HFFc6 (cell line): ENCODE measurements at places on chromosomes 5 and 9.

DNA sequence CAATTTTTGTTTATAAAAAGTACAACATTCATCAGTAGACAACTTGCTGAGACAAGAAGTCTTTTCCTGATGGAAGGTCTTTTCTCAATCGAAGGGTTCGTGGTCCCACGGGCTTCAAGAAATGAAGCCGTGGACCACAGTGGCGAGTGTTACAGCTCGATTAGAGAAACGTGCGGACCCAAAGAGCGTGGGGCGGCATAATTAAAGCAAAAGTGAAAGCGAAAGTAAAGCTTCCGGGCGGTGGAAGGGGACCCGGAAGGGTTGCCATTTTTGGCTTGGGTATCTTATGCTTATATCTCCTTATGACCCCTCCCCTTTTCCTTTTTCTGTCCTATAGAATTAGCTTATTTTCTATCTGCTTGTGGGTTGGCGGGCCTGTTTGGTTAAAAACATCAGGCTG lies 2309.4 kb upstream of the ACO1 start:
- H3K4me3 ChIP-seq = peak overlapping the region; percentile 73; the same call in 1 of the 2 replicates
- DNase-seq = no peak
- no peak overlapping the region for H3K27ac ChIP-seq
- peaks cover 7% of the 10 kb centered on the region; the same call in 1 of the 2 replicates for H3K4me1 ChIP-seq

DNA sequence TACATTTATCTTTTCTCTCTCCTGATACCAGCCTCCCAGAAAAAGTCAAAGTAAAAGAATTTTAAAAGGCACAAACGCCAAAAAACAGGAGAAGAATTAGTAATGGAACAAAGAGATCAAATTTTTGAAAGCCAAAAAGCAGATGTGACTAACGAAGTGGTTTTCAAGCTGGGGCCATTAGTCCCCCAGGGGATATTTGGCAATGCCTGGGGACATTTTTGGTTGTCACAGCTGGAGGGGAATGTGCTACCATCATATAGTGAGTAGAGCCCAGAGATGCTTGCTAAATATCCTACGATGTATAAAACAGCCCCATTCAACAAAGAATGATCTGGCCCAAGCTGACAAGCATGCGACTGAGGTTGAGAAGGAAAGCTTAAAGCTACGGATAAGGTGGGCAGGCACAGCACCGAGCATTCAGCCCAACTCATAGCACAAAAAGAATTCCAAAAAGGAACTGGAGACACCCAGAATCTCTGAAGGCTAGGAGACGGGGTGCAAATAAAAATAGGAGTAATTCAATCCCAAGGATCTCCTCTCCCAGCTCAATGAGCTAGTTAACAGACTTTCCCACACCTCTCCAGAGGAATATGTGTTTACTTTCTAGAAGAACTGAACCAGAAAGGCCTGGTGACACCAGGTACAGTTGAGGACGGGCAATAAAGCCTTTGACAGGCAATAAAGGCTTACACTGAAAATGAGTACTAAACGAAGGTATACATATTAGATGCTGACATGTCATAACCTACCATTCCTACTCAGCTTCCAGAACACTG lies 269.0 kb downstream of the DENND1A start:
- H3K36me3 ChIP-seq = peaks cover 36% of the 10 kb centered on the region
- H3K4me1 ChIP-seq = peaks cover 8% of the 10 kb centered on the region
- no peak overlapping the region for H3K27ac ChIP-seq
- DNase-seq = no peak
- H3K27me3 ChIP-seq = peaks cover 3% of the 10 kb centered on the region; the same call in 1 of the 2 replicates

GRCh38 chr5:37478121-37478894 lies 99.2 kb downstream of the WDR70 start:
- no peaks in the 10 kb centered on the region; the same call in 1 of the 2 replicates for H3K27me3 ChIP-seq
- DNase-seq = no peak
- H3K4me3 ChIP-seq = no peak overlapping the region
- no peak overlapping the region for H3K27ac ChIP-seq

- no peaks in the 10 kb centered on the region for H3K27me3 ChIP-seq
- no peak overlapping the region for H3K4me3 ChIP-seq
- no peak for DNase-seq
- H3K36me3 ChIP-seq = no peaks in the 10 kb centered on the region; the same call in 1 of the 2 replicates
- peak overlapping the region; percentile 25; the same call in 1 of the 2 replicates for H3K27ac ChIP-seq
Measured at GRCh38 chr5:78843436-78843835, 141.7 kb downstream of the ARSB start.
